H4 (cell line): ENCODE measurements at places on chromosomes 1 and 21. TPM values are rescaled to one million over a fixed set of nuclear protein-coding genes. Genes with fewer than 3 reads are reported as not detected.

DNA sequence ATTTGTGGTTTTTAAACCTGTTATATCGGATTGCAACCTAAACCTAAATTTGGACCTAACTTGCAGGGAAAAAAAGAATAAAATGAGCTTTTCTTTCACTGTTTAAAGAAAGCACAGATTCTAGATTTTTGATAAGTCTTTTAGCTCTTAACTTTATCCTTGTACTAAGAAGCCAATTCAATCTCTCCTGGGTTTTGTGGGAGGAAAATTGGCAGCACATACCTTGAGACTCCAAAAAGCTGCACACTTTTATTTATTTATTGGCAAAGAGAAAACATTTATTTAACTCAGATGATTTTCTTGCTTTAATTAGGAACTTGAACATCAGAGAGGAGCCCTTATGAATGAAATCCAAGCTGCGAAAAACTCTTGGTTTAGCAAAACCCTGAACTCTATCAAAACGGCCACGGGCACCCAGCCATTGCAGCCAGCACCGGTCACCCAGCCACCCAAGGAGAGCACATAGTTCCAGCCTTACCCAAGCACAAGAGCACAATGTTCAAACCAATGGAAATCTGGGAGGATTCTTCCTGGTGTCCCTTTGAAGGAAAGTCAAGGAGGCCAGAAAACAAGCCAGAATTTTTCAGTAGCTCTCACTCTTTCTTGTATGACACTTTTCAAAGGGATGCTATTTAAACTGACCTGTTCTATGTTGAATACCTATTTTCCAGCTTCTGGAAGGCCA is 10.1 kb upstream of the CACYBP start:
- DNase-seq = no peak

DNA sequence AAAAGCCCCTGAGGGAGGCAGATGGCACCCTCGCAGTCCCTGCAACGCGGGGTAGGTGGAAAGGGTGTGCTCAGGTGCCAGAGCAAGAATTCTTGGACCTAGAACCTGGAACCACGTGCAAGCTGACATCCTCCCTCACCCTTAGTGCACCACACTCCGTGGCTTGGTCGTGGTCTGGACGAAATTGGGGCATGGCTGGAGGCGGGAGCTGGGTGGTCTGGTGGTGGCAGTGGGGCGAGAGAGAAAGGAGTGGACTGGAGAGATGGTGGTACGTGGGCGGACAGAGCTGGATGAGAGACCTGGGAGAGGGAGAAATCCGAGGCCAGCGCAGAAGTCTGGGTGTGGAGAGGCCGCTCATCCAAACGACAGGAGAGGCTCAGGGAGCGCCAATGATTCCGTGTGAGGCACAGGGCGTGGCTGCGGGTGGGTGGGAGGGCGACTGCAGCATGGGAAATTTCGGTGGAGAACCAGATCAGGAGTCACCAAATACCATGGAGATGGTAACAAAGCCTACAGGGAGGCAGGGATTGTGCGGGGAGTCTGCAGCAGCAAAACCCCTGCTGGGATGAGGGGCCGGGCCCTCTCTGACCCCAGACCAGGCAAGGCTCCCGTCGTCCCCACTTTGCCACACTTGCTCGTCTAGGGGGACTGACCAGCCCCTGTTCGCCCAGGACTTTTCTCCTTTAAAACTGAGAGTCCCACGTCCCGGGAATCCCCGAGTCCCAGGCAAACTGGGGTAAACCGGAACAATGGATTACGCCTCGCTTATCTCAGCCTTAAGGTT is 31.9 kb downstream of the CDCP2 start:
- DNase-seq = no peak

Gene AVPR1B
- total RNA-seq = not detected in 2 replicates

Gene FAM229A
- total RNA-seq = 0.12 and 0.16 TPM in 2 replicates
